Renal cortex interstitium (tissue), 15 donors: ENCODE measurements at places on chromosomes 4 and X. TPM values are rescaled to one million over a fixed set of nuclear protein-coding genes. Genes with fewer than 3 reads are reported as not detected.
A peak's percentile ranks its signal among the peaks of the same experiment; 100 is the strongest.

The DSPP gene
- polyA plus RNA-seq, result 0.08 TPM

The SLITRK2 gene
- polyA plus RNA-seq, result 1.4 TPM

The TRAM1L1 gene
- polyA plus RNA-seq, result 18.3 TPM

The TGIF2LX gene
- not detected for polyA plus RNA-seq

DNA sequence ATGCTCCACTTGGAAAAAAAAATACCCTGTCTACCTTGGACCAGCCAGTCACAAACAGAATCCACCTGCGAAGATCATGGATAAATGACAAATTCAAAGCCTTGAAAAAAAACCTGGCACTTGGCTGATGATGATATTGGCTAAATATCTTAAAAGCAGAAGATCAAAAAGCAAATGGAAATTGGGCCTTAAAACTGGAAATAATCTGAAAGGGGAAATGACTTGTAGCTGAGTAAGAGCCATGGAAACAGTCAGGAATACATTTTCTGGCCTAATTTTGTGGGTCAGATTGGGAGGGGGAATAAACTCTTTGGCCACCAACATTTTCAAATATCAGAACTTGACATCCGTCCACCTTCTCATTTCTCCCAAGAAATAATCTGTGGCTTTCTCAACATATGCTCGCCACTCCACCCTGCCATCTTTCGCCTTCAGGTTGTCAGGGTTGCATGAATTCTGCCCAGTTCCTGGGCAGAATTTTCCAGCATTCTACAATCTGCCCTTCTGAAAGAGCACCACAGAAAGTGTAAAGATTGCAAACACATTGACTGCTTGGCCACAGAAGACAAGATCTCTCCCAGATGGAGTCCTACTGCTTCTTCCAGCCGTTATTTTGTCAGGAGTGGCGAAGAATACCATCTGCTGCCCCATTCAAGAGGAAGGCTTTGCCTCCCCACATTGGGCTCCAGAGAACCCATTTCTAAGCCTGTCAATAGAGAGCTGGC, 1.7 kb upstream of the NDP start:
- DNase-seq, result no peak

- DNase-seq, result no peak
Observed at GRCh38 chr4:106690487-106690886, 321.9 kb upstream of the GIMD1 start.

DNA sequence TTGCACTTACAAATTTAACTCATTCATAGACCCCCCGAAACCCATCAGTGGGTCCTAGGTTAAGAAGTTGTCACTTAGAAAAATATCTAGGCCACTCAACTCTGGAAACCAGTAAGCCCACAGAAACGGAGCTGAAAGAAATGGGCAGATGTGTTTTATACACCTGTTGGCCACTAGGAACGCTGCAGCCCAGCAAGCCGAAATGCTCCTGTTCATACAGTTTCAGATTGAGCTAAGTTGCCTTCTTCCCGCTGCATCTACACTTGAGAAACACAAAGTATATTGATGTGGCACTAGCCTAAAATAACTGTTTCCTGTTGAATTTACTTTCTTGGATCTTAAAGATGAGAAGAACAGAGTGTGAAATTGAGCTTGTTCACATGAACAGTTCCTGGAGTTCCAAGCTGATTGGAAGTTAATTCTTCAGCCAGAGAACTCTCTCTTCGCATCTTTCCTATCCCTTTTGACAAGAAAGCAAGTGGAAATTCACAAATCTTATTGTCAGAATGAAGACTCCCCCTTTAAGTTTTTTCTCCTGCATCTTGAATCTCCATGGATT, 174.1 kb downstream of the RBMX2 start:
- no peak for DNase-seq

- DNase-seq, result peak; percentile 70
Observed at GRCh38 chrX:7132335-7133049, 15.0 kb upstream of the STS start.

DNA sequence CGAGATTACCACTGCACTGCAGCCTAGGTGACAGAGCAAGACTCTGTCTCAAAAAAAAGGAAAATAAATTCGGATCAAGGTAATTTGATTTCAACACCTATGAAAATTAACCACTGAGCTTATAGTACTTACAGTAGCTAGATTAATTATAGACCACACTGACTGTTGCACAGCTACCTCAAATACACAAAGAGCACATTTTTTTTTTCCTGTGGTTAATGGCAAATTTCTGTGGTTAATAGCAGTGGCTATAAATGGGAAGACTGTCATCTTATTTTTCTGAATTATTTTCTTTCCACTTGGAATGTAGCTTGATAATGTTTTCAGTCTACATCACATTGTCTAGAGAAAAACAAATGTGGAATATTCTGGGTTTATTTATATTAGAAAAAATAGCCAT, 1661.6 kb upstream of the PCDH7 start:
- DNase-seq, result no peak

- DNase-seq, result no peak
Observed at GRCh38 chrX:107683124-107683895, 55.0 kb downstream of the PRPS1 start.

DNA sequence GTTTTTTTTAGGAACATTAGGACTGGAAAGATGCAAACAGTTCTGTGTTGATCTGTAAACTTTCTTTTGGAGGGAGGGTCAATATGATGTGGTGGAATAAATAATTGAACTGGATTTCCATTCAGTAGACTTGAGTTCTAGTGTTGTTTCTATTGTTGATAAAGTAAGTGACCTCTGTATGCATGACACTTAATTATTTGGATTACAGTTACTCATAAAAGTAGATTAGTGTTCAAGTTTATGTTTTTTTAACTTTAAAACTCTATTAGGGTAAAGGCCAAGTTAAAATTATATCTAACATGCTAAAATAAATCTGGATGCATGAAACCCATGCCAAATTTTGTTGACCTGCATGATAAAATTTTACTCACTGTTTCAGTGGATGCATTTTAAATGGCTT, 85.4 kb upstream of the NR3C2 start:
- DNase-seq, result no peak

GRCh38 chrX:7062276-7062675, 85.2 kb upstream of the STS start:
- DNase-seq, result no peak

- DNase-seq, result no peak
Observed at GRCh38 chr4:5933116-5933515, 40.2 kb upstream of the CRMP1 start.

GRCh38 chr4:145797278-145797677, 117.3 kb downstream of the C4orf51 start:
- DNase-seq, result no peak

- no peak for DNase-seq
Observed at GRCh38 chrX:68940601-68941000, 111.8 kb downstream of the EFNB1 start.

GRCh38 chr4:153725136-153725830, 34.5 kb downstream of the RNF175 start:
- DNase-seq, result no peak

GRCh38 chr4:113209153-113209552, 159.7 kb downstream of the ANK2 start:
- no peak for DNase-seq

- DNase-seq, result no peak
Observed at GRCh38 chr4:113209652-113210320, 160.3 kb downstream of the ANK2 start.

DNA sequence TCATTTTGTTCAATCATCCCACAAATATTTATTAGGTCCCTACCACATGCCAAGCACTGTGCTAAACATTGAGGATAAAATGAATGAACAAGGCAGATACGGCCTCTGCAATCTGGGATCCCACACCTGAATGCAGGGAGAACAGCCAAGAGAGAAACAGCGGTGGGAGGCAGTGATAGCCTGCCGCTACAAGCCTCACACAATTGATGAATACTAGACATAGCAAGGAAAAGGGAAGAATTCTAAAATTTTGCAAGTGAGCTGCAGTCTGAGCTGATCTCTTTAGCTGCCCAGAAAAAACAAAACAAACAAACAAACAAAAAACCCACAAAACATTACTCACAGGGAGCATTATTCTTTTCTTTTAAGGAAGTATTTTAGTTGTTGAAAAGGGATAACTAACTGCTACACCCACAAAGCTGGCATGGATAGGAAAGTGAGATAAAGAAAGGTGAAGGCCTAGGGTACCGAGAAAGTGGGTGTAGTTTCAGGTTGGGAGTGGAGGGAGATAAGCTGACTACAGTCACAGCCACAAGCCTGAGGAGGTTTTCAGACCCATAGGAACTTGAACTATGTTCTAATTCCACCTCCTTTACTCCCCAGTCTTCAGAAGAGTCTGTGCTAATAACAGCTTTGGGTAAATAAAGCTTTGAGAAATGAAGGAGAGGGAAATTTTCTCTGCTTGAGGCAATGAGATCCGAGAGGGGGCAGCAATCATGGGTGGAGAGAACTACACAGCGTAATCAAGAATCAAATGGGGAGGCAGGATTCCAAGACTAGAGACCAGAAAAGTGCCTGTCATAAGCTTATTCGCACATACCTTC, 85.4 kb downstream of the SH3RF1 start:
- DNase-seq, result no peak

DNA sequence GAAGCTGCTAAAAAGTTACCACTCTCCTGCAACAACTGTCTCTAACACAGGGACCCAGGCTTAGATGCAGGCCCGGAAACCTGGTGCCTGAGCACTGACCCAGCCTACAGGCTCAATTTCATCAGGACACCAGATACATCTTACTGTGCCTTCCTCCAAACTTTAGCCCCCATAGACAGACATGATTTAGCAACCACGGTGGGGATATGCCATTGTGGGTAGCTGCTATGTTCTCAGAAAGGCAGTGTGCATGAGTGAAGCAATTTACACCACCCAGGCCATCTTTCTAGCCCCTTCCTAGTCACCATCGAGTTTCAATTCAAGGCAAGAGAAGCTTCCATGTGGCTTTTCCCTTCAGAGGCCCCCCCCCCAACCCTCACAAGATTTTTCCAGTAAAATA, 2.7 kb downstream of the HS3ST1 start:
- DNase-seq, result no peak
